Choroid plexus epithelial cell (primary cell): ENCODE measurements at places on chromosomes 3 and 15.

GRCh38 chr3:55164191-55164590 lies 236.3 kb upstream of the LRTM1 start:
- DNase-seq: peak; percentile 24

GRCh38 chr3:45864760-45865519 lies 21.4 kb upstream of the CCR9 start:
- DNase-seq: no peak

- no peak for DNase-seq
Measured at GRCh38 chr15:74464216-74464615, 3.3 kb upstream of the UBL7 start.

DNA sequence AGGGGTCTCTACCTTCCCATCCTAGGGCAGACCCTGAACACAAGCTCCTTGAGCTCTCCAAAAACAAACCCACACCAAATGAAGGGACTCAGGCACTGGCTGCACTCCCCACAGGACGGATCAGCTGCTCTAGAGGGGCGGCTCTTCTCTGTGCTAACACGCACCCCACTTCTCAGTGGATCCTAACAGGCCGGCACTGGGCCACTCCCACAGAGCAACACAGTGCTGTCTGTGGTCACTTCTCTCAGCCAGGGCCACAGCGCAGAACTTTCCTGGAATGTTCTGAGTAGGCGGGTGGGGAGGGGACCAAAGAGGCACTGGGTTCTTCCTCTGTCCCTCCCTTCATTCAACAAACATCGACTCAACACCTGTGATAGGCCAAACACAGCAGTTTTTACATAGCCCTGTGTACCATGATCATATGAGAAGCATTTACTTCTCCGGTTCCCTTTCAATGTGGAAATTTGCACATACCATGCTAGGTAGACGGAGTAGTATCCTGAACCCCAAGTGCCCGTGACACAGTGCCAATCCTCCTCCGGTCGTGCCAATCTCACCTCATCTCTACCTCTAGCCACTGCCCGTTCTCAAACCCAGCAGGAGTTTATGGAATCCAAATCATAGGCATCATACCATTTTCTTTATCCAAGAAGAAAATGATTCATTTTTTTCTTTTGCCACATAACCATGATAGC lies 98.1 kb downstream of the LRIG1 start:
- DNase-seq: peak; percentile 28

DNA sequence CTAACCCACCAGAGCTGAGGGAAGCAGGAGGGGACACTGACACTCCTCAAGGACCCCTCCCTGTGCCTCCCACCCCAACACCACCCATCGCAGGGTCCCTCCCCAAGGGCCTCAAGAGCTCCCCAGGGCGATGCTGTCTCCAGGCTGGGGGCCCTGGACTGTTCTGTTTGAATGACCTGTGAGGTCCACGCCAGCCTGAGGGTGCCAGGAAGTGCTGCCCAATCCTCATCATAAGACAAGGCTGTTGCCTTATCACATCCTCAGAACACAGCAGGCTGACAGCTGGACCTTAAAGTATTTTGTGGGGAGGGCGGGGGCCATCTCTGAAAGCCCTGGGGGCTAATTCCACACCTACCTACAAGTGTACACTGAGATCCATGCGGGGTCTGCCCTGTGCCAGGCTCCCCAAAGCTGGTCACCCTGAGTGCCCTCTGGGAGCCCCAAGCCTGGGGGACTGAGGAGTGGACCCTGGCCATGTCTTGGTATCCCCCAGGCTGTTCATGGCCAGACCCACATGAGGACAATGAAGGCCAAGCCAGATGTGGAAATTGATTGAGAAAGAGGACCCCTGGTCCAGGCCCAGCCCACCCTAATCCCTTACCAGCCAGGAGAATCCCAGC lies 23.8 kb upstream of the GOLGA6C start:
- DNase-seq: no peak

GRCh38 chr3:141272906-141273662 lies 41.5 kb downstream of the PXYLP1 start:
- no peak for DNase-seq

DNA sequence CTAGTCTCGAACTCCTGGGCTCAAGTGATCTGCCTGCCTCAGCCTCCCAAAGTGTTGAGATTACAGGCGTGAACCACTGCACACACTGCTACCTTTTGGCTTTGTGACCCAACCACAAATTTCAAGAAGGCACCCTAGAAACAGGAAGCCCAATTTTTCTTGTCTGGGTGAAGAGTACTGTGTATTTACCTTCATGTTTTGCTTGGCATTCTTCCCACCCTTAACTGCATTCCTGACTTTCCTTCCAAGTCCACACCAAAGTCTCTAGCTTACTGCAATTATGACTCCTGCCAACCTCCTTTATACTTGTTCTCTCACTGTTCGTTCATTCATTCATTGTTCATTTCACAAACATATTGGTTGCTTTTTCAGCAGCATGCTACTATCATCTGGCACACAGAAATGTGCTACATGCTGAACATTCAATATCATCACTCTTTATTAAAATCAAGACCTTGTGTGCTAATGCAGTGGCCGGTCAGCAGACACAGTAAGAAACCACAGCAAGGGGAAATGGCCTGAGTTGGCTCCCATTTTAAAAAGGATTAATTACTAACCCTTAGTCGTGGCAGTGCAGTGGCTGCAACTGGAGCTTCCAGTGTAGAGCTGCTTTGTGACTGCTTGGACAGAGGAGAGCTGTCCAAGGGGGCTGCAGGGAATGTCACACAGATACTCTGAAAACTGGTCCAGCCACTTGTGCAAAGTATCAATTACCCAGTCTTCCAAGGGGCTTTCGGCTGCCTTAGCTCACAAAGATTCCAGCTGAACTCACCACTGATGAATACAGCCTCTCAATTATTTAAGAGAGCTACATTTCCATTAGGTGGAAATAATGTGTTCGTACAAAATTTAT lies 94.0 kb downstream of the ETFA start:
- peak; percentile 80 for DNase-seq

GRCh38 chr3:188841906-188842305 lies 329.9 kb upstream of the TPRG1 start:
- no peak for DNase-seq

- no peak for DNase-seq
Measured at GRCh38 chr3:123002100-123002748, 25.3 kb downstream of the SEMA5B start.

DNA sequence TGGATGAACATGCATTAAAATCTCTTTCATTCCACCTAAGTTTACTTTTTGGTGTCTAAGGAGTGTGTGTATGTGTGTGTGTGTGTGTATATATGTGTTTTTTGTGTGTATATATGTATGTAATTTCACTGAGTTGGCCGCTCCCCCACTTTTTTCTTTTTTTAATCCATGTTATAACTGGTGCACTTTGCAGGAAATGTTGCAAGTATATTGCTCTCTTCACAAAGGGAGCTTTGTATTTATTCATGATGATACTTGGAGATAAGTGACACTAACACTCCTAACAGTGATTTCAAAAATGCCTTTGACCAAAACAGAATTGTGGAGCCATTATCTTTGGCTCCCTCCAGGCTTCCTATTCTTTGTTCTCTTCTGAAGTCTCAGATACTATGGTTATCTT lies 95.8 kb downstream of the FNDC3B start:
- no peak for DNase-seq

DNA sequence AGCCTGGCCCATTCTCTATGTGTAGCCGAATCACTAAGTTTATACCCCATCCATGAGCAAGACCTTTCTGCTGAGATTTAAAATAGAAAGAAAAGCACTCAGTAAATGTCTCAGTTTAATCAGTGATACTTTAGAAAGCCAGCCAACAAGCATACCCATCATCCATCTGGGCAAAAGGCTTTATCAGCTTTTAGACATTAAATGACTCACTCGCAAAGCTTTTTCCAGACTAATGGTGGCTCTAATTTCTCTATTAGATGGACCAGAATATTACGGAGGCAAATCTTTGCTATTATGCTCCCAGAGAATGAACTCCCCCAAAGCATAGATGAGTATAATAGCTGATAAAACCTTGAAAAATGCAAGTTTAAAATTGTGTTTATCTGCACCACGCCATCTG lies 727.8 kb downstream of the GBE1 start:
- DNase-seq: no peak

DNA sequence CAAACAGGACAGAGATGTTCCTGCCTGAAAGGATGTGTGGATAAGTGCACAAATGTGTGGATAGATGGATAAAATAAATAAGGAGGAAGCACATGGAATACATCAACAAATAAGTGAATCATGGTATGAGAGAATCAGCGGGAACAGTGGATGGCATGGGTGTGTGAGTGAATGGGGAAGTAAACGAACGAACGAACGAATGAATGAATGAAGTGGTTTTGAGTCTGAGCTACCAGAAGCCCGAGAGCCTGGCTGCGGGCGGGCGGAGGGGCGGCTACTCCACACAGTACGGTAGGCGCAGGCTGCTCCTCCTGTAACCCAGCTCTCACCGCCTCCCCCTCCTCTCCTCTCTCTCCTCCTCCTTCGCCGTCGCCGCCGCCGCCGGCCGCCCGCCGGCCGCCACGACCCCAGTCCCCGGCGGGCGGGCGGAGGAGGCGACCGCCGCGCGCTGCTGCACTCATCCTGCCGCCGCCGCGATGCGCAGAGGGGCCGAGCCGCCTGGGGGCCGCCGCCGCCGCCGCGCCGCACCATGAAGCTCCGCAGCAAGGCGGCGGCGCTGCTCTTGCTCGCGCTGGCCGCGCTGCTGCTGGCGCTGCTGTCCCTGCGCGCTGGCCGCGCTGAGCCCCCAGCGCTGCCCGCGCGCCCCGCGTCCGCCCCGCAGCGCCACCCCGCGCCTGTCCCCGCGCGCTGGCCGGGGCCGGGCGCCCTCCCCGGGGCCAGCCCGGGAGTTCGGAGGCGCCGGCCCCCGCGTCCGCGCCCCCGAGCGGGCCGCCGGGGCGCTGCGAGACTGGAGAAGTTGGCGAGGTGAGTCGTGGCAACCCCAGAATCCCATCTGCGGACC lies at the start of gene GXYLT2:
Gene GXYLT2, plus strand, starts transcription at position 342 of the 841 bp plus-strand sequence. Its CDS starts 188 bp downstream, at position 530.
- DNase-seq: peak; percentile 84

DNA sequence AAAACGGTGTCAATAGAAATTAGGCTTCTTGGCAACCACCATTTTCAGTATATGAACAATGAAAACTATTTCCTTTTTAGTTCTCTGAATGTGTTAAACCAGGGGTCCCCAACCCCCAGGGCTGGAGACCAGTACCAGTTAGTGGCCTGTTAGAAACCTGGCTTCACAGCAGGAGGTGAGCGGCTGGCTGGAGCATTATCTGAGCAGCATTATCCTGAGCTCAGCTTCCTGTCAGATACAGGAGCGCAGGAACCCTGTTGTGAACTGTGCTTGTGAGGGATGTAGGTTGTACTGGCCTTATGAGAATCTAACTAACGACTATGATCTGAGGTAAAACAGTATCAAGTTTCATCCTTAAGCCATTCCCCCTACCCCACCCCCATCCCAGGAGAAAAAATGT lies 328.7 kb downstream of the ZBBX start:
- no peak for DNase-seq

- DNase-seq: no peak
Measured at GRCh38 chr3:80261082-80261481, 493.3 kb upstream of the ROBO1 start.

DNA sequence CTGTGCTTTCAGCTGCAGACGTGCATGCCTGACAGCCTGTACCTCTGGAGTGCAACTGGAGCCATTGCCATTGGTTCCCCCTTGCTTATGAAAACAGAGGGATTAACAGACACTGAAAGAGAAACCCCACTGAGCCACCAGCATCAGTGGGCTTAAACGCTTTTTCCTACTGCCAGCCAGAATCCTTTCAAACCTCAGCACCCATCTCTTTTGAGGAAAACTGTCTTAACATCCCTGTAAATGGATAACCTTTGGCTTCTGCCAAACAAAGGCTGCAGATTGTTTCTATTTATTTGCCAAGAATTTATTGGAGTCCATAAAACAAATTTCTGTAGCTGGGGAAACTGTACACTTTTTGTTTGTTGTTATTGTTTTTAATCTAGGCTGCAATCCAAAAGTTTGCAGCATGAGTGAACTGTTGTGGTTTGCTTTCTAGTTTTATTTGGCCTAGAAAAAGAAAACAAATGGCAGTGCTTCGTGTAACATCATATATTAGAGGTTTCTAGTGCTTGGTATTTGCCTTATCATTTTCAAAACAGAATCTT lies 369.2 kb upstream of the IL12A start:
- peak; percentile 52 for DNase-seq

DNA sequence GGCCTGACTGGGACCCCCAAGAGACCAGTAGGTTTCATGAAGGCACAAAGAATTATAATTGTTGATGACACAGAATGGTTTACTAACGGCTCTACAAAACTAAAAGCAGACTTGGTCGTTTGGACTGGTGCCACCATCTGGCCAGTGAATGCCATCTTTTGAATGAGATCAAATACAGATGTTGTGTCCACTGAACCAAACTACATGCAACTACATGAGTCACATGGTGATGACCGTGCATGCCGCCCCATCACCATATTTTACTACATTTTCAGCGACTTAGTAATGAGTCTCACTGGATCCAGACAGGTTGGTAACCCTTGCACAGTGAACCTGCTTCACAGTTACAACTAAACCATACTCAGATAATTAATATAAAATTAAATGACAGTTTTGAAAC lies 803.3 kb downstream of the DIPK2A start:
- DNase-seq: no peak

GRCh38 chr15:74233851-74234597 lies 2.1 kb upstream of the CCDC33 start:
- DNase-seq: no peak

GRCh38 chr15:58462547-58462946 lies 30.8 kb downstream of the LIPC start:
- DNase-seq: no peak

DNA sequence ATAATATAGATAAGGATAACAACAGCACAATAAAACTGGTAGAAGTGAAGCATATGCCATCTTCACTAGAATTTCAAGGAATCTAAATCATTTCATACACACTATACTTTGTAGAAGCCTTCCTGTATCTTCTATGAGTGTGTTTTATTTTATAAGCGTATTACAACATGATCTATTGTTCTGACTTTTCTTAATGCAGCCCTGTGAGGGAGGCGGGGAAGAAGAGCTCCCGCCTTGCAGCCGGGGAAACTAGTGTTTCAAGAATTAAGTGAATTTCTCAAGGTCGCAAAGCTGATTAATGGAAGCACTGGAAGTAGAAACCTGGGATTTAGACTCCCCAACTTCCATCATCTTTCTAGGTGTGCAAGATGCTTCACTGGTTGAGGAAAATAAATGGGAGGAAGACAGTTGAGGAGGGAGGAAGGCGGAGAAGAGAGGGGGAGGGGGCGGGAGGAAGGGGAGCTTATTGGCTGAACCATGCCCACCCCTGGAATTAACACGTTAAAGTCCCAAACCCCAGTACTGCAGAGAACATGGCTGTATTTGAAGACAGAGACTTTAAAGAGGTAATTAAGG lies 32.9 kb downstream of the VGLL4 start:
- no peak for DNase-seq

DNA sequence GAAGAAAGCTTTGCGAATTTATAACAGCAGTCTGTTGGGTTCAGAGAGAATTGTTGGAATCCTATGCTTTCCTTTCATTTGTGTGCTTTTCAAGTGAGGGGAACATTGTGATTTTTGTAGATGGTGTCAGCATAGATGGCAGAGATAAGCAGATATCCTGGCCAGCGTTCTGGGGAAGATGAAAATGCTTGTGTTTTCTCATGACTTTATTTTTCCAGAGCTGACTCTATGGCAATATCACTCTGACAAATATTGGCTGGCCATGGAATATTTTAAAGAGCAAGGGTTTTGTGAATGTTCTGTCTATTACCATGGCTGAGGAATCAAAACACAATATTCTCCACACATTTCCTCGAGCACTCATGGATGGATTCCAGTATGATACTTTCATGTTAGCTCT lies 108.8 kb downstream of the MITF start:
- DNase-seq: no peak
